AG09309 (cell line): ENCODE measurements at places on chromosomes 6 and 20.

DNA sequence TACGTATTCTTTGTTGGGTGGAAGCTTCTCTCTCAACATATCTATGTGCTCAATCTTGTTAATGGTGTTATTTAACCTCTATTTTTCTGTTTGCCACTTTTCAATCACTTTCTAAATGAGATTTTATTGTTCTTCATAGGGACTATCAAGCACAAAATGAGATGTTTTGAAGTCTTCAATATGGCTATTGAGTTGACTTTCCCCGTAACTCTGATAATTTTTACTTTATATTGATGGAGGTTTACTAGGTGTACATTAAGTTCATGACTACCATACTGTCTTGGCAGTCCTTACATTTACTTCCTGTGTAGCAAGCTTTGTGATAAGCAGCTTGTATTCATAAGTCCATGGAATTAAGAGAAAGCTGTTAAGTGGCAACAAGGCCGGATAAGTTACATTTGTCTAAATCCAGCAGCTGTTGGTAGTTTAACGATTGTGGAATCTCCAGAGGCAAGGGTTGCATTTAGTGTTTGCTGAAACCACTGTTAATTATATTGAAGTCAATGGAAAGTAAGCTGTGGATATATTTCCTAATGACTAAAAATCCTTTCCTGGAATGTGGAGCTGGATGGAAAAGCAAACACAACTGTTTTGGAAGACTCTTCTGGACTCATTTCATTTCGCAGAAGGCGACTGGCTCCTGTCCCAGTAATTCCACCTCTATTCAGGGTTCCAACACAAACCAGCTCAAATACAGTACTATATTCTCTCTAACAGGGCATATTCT is 57.3 kb upstream of the SMIM29 start:
- DNase-seq: no peak

- DNase-seq: no peak
These were observed 107.9 kb upstream of the MLIP start for GRCh38 chr6:54003316-54003715.

DNA sequence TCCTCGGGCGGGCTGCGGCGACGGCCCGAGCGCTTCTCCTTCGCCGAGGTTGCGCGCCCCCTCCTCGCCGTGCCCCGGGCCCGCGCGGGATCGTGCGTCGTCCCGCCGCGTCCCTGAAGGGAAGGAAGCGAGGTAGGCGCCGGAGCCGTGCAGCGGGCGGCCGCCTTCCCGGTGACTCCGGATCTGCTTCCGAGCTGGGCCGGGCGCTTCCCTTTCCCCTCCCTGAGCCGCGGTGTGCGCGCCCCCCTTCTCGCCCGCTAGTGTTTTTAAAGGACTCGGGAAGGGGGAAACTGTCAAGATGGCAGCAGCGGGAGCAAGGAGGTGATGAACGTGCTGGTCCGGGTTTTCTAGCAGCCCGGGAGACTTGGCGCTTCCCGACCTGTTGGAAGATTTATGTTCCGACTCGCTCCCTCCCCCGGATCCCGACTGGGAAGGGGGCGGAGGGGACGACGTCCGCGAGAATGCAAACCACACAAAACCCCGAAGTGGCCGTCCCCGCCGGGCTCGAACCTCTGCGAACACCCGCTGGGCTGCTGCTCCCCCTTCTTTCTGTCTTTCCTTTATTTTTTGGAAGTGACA is 744 bp upstream of the FOXO3 start:
- DNase-seq: no peak

GRCh38 chr20:19966840-19967239 is 50.3 kb upstream of the NAA20 start:
- no peak for DNase-seq

GRCh38 chr6:143536866-143537691 is 25.6 kb upstream of the FUCA2 start:
- DNase-seq: no peak

GRCh38 chr20:13813910-13814309 is 29.1 kb downstream of the NDUFAF5 start:
- no peak for DNase-seq

DNA sequence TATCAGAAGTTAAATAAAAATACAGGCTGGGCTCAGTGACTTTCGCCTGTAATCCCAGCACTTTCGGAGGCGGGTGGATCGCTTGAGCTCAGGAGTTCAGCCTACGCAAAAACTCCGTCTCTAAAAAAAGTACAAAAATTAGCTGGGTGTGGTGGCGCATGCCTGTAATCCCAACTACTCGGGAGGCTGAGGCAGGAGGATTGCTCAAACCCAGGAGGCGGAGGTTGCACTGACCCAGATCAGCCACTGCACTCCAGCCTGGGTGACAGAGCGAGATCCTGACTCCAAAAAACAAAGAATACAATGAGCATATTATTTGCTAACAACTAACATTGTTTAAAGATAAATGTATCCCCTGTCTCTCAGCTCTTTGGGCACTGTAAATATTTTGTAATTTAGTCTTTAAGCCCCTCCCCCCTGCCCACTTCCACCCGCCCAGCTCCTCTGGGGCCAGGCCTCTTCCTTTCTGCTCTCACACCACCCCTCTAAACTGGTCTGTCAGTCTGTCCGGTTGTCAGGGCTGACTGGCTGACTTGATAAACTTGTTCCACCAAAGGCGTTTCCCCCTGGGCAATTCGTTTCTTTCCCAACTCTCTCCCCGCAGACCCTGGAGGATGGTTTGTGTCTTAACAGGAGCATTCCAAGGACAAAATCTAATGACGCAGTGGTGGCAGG is 62.4 kb upstream of the QKI start:
- no peak for DNase-seq

GRCh38 chr20:54134445-54135220 is 39.2 kb downstream of the CYP24A1 start:
- DNase-seq: no peak

- no peak for DNase-seq
These were observed 3.4 kb downstream of the LY86 start for GRCh38 chr6:6591778-6592465.

DNA sequence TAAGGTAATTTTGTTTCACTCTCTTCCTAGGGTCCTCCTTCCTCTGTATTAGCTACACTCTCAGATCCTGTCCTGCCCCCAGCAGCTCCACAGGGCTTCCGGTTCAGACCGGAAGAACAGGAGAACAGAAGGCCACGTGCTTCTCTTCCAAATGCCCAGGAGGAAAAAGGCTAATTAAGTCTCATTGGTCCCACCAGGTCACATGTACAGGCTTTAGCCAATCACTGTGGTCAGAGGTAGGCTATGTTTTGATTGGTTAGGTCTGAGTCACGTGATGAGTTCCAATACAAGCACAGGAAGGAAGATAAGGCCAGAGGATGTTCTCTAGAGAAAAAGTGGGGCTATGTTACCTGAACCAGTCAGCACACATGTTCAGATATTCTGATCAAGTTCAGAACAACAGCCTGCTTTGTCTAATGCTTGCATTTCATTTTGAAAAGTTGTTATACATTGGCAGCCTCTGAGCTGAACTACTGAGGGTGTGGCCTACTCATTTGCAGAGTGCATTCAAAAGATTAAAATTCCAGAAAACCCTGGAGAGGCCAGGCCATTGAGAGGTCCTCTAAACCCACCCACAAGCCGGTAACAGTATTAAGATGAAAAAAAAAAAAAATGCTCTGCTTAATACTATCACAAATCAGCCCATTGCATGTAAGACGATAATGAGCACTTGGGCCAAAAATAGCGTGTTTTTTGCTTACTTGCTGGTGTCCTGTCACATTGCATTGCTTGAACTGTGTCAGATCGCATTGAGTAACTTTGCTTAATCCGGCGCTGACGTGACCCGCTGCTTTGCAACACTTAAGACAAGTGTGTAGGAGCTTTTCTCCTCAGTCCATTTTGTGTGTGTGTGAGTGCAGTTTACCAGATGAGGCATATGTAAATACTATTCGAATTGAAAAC is 170.3 kb downstream of the TSHZ2 start:
- DNase-seq: no peak

DNA sequence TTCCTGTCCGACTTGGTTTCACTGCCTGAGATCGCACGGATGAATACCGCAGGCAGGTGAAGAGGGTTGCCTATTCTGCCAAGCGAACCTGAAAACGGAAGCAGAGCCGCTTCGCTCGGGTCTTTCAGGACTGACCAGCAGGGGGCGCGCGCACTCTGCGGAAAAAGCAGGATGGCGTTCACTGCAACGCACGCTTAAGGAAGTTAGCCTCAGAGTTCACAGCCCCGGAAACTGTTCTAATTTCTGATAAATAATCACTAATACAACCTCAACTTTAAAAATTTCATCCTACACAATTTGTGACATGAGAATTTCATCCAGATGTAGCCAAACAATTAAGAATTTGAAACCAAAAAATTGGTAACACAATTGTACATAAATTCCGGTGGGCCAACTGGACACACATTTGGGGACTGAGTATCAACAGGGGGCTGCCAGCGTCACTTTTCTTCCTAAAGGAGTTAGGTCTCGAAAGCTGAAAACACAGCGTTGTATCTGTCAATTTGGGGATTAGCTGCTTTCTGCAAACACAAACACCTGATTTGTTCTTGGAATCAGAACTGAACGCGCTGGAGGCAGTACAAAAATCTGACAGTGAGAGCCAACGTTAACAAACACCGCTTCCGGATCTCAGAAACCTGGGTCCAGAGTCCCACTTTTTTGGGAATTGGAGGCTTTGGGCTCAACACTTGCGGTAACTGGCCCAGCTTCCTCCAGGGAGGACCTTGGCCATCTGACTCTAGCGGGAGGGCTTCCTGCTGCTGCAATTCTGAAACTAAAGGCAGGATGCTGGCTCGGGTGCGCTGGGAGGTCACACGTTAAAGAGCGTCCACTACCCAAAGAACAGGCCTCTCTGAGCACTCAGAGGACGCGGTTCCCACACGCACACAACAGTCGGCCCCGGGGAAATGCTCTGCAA is 8.8 kb downstream of the PXDC1 start:
- DNase-seq: no peak

GRCh38 chr6:129508477-129509145 is 201.4 kb downstream of the ARHGAP18 start:
- no peak for DNase-seq

DNA sequence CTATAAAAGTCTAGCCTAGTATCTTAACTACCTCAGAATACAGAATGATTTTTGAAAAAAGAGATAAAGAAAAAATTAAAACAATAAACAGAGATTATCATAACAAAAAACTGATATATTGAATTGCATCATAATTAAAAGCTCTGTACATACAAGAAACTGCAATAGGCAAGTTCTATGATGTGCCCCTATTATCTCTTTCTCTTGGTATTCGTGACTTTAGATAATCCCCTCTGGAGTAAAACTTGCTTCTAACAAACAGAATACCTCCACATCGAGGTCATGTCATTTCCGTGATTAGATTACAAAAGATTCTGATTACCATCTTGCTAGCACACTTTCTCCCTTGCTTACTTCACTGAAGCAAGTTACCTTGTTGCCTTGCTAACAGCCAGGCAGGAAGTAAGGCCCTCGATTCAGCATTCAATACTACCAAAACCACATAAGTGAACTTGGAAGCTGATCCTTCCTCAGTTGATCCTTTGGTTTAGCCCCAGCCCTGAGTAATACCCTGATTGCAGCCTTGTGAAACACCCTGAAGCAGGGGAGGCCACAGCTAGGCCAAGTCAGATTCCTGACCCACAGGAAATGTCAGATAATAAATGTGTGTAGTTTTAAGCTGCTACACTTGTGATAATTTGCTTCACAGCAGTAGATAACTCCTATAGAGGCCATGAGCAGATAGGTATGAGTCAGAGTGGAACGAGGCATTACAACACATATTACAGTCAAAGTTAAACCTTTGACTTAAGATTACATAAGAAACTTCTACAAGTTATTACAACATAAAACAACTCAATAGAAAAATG is 53.7 kb upstream of the TMX4 start:
- DNase-seq: peak; percentile 41

- DNase-seq: no peak
These were observed 77.9 kb upstream of the TULP1 start for GRCh38 chr6:35590622-35591066.

- no peak for DNase-seq
These were observed 803 bp downstream of the MICB start for GRCh38 chr6:31498748-31499147.

- DNase-seq: no peak
These were observed 68.1 kb upstream of the CEP85L start for GRCh38 chr6:118719351-118720124.

GRCh38 chr6:4777394-4777935 is 1.3 kb downstream of the CDYL start:
- no peak for DNase-seq

DNA sequence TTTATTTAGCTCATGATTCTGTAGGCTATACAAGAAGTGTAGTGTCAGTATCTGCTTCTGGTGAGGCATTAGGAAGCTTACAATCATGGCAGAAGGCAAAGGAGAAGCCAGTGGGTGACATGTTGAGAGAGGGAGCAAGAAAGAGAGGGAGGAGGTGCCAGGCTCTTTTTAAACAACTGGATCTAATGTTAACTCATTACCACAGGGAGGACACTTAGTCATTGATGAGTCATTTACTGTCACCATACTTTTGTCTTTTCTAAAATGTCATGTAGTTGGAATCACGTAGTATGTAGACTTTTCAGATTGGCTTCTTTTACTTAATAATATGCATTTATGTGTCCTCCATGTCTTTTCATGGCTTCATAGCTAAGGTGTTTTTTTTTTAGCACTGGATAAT is 58.1 kb downstream of the NUS1 start:
- no peak for DNase-seq

GRCh38 chr6:157162766-157163433 is 160.4 kb downstream of the TMEM242 start:
- no peak for DNase-seq

- no peak for DNase-seq
These were observed 175.9 kb downstream of the ZDHHC14 start for GRCh38 chr6:157556671-157557430.

DNA sequence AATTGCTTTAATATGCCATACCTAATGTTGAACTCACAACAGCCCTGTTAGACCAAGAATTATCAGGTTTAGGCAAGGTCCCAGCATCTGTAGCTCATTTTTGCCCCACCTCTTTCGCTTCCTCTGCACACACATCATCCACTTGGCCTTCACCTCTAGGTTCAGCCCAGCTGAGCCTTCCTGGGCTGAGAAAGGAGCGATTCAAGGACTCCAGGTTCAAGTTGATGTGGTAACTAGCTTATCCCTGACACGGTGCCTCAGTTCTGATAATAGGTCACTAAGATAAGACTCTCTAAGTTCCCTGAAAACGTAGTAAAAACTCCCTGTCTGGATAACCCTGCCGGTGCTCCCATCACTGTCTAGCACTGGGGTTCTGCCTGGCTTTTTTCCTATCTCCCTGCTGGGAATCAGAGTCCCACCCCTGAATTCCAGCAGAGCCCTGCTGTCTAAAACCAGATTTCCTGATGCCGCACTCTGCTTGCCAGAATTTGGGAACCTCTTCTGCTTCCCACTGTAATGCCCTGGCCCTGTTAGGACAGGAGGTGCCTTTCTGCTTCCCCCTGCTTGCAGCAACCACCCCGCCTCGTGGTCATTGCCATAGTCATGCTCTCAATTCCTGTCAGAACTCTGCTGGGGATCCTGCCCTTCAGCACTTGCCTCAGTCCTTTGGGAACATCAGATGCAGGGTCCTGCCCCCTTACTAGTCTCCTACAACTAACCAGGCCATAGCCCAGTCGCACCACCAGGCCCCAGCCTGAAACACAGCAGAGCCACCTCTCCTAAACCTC is 47.6 kb downstream of the ALDH8A1 start:
- DNase-seq: no peak
